Hematopoietic multipotent progenitor cell treated with erythropoietin and hydrocortisone succinate and interleukin-3 and kit ligand, for 8 days (in vitro differentiated cells): ENCODE measurements at places on chromosomes 2 and 18.

- DNase-seq, result no peak
Measured at GRCh38 chr18:78900938-78901909, 78.4 kb upstream of the SALL3 start.

GRCh38 chr2:85799215-85799956, 45.6 kb downstream of the ATOH8 start:
- DNase-seq, result no peak

- DNase-seq, result no peak
Measured at GRCh38 chr2:240302041-240302440, 133.4 kb upstream of the GPC1 start.

- DNase-seq, result peak; percentile 23
Measured at GRCh38 chr2:224523626-224524577, 61.3 kb downstream of the CUL3 start.

- DNase-seq, result no peak
Measured at GRCh38 chr2:136167721-136168475, 49.9 kb upstream of the CXCR4 start.

DNA sequence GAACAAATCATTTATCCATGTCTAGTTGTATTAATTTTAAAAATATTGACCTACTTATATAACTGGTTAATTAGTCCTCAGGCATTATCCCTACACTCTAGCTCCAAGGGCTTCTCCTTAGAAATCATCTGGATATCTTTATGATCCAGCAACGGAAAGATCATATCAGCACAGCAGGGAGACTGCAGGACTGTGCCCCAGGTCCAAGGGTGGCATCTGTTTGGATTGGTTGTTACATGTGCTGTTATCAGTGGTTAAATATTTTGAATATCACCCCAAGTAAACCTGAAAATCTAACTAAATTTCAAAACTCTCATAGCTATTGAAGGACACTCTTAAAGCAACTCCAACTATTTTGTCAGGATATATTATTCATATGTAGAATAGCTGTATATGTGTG, 556.2 kb upstream of the ZEB2 start:
- no peak for DNase-seq

DNA sequence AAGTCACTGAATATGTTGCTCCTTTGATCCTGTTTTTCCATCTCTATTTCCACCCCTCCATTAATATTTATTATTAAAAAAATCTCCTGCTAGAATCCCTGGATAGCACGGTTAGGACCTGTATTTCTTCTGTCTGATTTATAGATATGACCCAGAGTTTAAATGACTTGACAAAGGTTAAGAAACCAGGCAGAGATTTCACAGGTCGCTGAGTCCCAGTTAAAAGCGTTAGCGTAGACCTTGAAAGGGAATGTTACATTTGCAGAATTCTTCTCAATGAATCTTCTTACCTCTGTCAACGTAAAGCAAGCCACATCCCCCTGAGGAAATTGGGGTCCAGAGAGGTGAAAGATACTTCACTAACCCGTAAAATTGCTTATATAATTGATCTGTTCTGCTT, 220.2 kb downstream of the GCA start:
- DNase-seq, result no peak

DNA sequence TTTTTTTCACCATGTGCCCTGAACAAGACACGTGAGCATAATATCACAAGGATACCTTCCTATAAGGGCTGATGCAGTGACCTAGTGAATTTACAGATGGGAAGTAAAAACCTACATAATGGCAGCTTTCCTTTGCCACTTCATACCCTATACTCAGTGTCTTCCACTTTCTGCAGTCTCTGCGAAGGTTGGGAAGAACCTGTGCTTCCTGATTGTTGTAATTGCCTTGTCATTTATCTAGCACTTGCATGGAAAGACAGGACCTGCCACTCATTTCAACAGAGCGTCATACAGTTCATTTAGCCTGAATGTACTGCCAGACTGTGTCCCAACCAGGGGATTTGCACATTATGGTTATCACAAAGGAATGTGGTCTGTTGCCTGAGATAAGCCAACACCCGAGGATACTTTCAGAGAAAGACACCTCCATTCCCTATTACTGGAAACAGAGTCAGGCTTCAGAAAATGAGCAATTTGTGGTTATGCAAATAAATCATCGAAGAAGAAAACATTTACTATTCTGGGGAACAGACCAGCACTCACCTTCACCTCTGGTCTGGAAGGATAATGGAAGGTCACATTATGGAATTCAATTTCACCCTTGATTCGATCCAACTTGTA, 55.0 kb downstream of the ABCB11 start:
- DNase-seq, result peak; percentile 97
